ENCODE measurements at places on chromosomes 4 and X.

DNA sequence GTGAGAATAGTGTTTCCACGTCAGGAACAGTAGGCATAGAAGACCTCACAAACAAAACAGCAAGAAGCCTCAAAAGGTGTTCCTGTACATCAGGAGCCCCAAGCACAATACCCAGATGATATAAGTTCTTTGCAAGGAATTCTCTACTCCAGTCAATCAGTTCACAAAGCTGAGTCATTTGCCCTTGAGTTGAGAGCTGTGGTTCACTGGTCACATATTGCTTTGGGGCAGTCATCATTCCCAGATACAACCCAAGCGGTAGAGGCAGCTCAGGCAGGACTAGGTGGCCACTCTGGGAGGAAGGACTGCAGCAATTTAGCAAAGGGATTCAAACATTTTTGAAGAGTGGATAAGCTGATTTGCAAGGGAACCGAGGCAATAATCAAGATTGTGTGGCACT lies 551.5 kb upstream of the ZFP42 start:
- DNase-seq: no peak

DNA sequence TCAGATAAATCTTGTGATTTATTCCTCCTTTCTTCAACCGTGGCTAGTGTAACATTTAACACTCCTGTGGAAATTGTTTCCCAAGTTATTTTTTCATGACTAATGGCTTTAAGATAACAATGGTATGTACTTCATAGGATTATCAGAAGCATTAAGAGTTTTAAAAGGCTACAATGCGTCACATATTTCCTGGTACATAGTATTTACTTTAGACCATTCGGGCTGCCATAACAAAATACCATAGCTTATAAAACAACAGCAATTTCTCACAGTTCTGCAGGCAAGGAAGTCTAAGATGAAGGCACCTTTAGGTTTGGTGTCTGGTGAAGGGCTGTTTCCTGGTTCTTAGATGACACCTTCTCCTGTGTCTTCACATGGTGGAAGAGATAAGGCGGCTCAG lies 158.6 kb downstream of the PAPSS1 start:
- no peak for DNase-seq

GRCh38 chrX:121256647-121257046 lies 209.2 kb downstream of the GLUD2 start:
- no peak for DNase-seq

DNA sequence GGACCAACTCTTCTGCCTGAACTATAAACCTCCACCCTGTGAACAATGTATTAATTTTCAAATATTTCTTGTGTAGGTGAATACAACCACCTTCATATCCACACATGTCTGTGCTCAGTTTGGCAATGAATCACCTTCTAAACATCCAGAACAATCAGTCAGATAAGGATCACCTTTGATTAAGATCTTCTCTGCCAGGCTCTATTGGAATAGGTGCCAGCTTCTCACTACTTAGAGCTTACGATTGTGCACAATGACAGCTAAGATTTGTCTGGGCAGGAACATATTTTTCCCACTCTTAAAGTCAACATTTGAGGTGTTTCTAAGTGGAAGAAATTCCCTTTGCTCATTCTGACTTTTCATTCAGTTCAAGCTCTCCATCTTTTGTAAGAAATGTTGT lies 237.2 kb downstream of the IL1RAPL2 start:
- DNase-seq: no peak

GRCh38 chrX:44795945-44796450 lies 47.8 kb upstream of the DUSP21 start:
- DNase-seq: peak; percentile 2

- DNase-seq: no peak
Measured at GRCh38 chrX:8049827-8050226, 121.2 kb downstream of the VCX2 start.

DNA sequence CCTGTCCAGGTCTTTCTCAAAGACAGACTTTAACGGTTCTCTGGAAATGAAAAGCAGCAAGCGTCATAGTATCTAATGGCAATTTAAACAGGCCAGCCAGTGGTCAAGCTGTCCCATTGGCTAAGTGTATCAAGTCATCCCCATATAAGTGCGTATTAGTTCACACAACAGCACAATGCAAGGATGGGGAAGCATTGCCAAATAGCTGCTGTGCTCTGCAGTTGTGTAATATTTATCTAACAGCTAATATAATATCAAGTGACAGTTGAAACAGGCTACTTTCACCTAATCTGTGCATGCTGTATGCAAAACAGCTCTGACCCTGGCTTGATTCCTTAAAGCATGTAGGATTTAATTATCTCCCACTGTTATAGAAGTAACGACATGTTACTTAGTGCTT lies 134.8 kb upstream of the PPARGC1A start:
- no peak for DNase-seq

- DNase-seq: no peak
Measured at GRCh38 chr4:11416071-11416766, 12.5 kb downstream of the HS3ST1 start.

- no peak for DNase-seq
Measured at GRCh38 chrX:101986586-101986985, 54.8 kb upstream of the ZMAT1 start.

DNA sequence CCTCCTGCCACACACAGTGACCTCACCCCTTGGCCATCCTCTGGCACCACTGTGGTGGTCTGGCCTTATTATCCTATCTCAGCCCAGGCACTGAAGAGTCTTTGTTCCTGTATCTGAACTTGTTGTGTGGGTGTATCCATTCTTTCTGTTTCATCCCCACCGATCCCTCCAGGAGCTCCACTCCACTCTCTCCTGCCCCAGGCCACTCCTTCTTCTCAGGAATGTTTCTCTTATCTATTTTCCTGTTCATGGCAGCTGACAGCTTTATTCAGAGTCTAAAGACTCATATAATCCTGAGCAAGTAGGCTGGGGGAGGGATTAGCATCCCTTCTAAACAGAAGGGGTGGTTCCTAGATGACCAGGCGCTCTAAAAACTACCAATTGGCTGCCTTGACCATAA lies 150.0 kb downstream of the ANAPC10 start:
- no peak for DNase-seq

DNA sequence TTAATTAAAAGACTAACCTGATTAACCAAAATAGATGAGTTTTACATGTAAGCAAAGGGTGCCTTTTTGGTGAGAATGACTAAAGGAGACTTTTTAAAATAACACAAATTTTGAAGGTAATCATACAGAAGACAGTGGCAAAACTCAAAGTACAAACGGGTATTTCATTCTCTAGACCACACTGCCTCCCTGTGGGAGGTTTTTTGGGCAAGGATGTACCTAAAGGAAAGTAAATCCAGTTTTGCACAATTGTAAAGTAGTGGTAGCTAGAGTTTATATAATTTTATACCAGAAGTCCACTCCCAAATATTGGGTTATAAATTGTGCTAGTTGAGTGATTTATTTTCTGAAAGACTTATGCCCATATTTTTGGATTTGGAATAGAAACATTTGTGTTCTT lies 201.0 kb downstream of the PAPSS1 start:
- no peak for DNase-seq

Measured in GM12864 (cell line).